Cortex of kidney (tissue), 1 donor: ENCODE measurements at places on chromosomes 5 and 9.

- DNase-seq = no peak
These were observed 731.8 kb upstream of the RGMB start for GRCh38 chr5:98041661-98042060.

DNA sequence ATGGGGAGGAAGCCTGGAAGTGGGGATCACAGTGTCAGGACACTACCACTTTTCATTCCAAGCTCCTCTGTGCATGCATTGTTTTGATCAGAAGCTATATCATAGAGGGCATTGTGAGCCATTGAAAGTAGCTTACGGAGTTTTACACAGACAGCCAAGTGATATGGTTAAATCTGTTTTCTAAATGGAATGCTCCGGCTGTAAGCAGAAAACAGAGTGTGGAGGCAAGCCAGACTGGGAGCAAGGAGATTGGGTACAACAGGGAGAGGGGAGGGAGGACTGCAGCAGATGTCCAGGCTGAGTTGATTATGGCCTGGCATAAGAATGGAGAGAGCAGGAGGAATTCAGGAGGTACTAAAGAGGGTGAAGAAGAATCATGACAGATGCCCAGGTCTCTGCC lies 15.5 kb upstream of the SOWAHA start:
- no peak for DNase-seq

GRCh38 chr5:73039082-73039481 lies 81.3 kb upstream of the TMEM171 start:
- DNase-seq = no peak

DNA sequence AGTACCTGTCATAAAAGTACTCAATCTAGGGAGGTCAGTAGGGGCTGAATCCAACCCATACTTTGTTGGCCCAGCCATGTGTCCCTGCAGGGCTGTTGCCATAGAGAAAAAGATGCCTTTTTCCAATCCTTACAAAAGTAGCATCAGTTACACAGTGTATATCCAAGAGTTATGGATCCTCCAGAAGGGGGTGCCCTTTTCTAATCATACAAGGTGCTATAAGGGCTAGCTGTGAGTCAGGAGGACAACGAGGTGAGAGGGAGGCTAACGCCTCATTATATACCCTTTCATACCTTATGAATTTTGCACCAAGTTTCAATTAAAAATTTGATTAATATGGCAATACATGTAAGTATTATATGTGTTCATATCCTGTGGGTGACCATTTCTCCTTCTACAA lies 4.8 kb downstream of the KIAA0825 start:
- DNase-seq = no peak

DNA sequence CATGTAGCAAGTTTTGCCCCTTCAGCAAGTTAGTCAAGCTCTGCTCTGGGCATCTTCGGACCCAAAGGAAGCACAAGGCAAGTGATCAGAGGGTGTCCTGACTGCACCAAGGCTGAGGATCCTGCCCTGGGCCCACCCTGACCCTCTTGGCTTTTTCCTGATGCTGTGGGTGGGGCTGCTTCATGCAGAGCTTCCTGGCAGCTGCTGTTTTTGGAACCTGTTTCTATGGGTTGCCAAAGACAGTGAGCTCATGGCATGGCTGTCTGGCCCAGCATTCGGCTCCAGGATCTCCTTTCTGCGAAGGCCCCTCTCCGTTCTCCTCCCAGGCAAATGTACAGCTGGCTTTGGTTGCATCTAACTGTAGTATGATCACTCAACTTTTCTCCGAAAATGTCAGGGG lies 497.9 kb downstream of the ARHGEF28 start:
- no peak for DNase-seq

DNA sequence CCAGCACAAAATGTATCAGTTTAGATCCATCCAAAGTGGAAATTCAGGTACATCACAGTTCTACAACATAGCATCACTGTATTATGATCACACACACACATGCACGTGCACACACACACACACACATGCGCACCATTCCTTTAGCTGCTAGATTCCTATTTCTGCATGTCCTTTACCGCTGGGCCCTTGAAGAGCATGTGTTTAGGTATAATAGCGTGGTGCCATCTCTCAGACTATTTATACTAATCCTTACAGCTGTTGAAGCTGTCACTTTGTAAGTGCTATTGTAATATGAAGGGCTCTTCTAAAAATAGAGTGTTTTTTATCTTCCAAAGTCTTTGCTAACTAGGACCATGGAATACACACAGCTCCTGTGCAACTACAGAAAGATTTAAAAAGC lies 308.8 kb upstream of the TRPC7 start:
- DNase-seq = no peak

DNA sequence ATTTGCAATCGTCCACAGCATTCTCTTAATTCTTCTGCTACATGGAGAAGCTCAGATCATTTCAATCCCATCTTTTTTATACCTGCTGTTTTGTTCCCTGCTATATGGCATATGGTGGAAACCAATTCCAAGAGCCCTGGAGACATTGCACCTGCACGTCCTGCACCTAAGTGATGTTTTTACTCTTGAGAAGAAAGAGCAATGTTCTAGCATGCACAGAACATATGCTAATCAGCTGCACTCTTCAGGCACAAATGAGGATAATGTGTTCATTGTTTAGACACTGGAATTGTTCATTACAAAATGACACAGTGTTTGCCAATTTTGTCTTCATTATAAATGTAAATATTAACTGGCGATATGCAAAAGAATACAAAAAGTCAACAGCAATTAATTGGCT lies 935.8 kb downstream of the TLE4 start:
- DNase-seq = no peak

GRCh38 chr5:142757564-142757963 lies 12.6 kb upstream of the ARHGAP26 start:
- no peak for DNase-seq
